B cell (primary cell): ENCODE measurements at places on chromosomes 12 and 14. TPM values are rescaled to one million over a fixed set of nuclear protein-coding genes. Genes with fewer than 3 reads are reported as not detected.
A peak's percentile ranks its signal among the peaks of the same experiment; 100 is the strongest.

- no peak overlapping the region for H3K27ac ChIP-seq
- no peaks in the 10 kb centered on the region for H3K27me3 ChIP-seq
- no peak for DNase-seq
- no peaks in the 10 kb centered on the region for H3K4me1 ChIP-seq
- H3K36me3 ChIP-seq: no peaks in the 10 kb centered on the region
Measured at GRCh38 chr14:38410442-38410841, 154.5 kb upstream of the CLEC14A start.

DNA sequence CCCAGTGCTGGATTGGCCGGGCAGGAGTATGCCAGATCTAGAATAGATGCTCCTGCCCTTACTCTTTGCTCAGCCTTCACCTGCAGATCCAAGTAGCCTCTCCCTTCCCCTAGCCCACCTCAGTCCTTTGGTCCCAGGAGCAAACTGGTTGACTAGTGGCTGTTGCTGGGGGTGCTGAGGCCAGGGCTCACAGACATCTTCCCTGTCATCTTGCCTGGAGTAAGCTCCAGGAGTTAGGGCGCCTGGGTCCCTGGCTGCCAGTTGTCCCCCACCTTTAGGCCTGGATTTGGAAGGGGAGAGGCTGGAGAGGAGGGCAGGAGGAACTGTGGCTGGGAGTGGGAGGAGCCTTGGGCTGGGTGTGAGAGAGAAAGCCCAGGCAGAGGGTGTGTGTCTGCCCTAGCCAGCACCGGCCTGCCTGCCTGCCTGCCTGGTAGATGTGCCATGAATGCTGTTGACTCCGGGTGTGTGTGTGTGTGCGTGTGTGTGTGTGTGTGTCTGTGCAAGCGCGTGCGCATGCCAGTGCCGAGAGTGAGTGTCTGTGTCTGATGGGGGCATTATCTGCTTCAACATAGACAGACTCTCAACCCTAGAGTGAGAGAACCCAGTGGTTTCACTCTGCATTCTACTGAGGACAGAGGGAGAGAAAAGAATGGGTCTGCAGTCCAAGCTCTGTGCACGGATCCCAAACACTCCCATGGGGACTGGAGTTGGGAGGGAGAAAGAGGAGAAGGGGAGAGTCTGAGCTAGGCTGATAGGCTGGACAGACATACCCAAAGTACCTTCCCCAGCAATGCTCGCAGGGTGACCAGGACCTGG is 845 bp upstream of the RARG start:
- H3K4me3 ChIP-seq: peak overlapping the region; percentile 37
- DNase-seq: peak; percentile 54
- H3K27ac ChIP-seq: no peak overlapping the region
- H3K36me3 ChIP-seq: no peaks in the 10 kb centered on the region
- H3K27me3 ChIP-seq: peaks cover 4% of the 10 kb centered on the region

DNA sequence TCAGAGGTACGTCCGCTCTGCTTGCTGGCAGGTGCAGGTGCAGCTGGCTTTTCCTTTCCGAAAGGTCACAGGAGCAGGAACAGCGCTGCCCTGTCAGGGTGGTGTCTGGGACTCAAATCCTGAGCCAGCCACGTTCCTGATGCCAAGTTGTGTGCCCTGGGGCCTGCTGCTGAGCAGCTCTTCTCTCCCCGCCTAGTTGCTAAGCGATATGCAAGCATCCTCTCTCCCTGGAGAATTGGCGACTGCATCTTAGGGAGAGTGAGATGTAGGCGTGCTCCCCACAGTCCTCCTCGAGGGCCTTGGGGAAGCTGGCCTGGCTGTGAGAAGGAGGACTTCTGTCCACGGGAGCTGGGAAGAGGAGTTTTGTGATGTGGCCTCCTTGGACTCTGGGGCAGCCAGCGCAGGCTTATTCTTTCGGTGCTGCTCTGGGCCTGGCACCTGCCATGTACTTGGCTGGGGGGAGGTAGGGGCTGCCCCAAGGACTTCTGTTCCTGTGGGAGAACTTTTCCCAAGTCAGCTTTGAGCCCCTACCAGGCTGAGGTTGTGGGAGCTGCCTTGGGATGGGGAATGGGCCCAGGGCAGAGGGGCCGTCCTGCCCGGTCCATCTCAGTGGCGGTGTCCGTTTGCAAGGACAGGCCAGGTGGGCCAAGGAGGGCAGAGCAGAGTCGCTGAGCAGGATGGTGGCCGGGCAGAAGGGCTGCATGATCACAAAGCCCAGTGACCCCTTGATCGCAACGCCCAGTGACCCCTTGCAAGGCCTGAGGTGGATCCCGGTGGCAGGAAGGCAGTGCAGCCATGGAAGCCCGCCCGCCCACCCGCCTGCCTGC is 183.5 kb downstream of the ADGRD1 start:
- peaks cover 1% of the 10 kb centered on the region for H3K27me3 ChIP-seq
- H3K4me3 ChIP-seq: no peak overlapping the region
- no peaks in the 10 kb centered on the region for H3K4me1 ChIP-seq
- H3K27ac ChIP-seq: no peak overlapping the region

DNA sequence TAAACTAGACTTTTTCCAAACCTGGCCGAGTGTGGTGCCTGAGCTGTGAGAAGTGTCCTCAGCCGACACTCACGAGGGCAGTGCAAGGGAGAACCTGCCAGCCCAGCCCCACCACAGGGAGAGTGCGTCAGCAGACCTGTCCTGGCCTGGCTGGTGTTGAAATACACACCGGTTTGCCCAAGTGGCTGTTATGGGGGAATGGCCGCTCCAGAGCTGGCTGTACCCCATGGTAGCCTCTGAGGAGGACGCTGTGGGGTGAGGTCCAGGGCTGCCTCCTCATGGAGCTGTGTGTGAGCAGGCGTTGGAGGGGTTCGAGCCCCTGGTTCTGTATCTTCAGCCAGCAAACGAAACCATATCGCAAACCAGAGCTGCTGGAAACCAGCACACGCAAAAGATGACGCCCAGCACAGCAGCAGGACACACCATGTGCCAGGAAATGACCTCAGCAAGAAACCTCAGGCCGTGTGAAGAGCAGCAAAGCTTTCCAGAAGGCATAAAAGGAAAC is 9.4 kb downstream of the ANKRD9 start:
- no peak overlapping the region for H3K4me3 ChIP-seq
- H3K4me1 ChIP-seq: no peaks in the 10 kb centered on the region
- no peak overlapping the region for H3K27ac ChIP-seq
- peaks cover 4% of the 10 kb centered on the region for H3K36me3 ChIP-seq
- no peaks in the 10 kb centered on the region for H3K27me3 ChIP-seq

The KLRF1 gene
- total RNA-seq: 1.2 and 1.7 TPM in 2 replicates

DNA sequence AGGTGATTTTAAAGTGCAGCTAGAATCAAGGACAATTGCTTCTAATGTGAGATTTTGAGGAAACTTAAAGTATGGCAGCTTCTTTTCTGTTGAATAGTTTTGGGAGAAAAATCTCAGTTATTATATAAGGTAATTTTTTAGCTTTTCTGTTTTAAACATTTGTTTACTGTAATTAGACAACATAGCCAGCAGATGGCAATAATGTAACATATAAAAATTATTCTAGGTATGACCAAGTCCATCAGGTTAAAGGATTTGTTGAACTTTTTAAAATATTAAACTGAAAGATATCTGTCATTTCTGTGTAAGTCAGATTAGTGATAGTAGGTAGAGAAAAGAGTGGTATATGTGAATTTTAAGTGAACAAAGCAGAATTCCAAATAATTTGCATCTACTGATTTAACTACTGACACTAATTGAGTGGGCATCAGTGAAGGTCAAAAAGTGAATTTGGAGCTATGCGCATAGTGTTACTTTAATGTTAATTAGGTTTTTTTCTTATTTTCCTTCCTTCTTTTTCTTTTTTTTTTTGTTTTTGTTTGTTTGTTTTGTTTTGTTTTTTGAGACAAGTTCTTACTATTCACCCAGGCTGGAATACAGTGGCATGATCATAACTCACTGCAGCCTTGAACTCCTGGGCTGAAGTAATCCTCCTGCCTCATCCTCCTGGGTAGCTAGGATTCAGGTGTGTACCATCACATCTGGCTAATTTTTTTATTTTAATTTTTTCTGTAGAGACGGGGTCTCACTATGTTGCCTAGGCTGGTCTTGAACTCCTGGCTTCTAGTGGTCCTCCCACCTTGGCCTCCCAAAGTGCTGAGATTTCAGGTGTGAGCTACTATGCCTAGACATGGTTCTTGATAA is 18.6 kb downstream of the PRORP start:
- DNase-seq: peak; percentile 29
- H3K36me3 ChIP-seq: peaks cover 4% of the 10 kb centered on the region
- no peak overlapping the region for H3K4me3 ChIP-seq
- no peaks in the 10 kb centered on the region for H3K4me1 ChIP-seq

GRCh38 chr14:57999471-57999870 is 133.6 kb upstream of the SLC35F4 start:
- H3K36me3 ChIP-seq: no peaks in the 10 kb centered on the region
- H3K4me1 ChIP-seq: no peaks in the 10 kb centered on the region
- no peak overlapping the region for H3K27ac ChIP-seq

The MYF6 gene
- not detected in 2 replicates for total RNA-seq

DNA sequence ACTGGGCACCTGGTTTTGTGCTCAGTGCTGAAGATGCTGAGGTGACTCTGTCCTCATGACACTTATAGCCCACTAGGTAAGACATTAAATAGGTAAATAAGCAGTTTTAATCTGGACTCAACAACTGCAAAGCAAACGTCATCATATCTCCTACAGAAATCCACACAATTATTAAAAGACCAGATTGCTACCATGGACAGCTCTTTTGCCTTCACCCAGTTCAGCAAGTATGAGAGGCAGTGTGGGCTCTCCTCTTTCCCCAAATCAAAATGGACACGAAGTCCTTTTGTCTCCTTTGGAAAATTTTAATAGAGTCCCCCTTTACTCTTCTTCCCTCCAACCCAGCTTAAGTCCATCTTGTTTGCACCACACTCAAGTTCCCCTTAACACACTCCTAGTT is 171.1 kb downstream of the RPAP3 start:
- no peaks in the 10 kb centered on the region for H3K4me1 ChIP-seq
- H3K27ac ChIP-seq: no peak overlapping the region
- no peaks in the 10 kb centered on the region for H3K27me3 ChIP-seq

The WNK1 gene
- 188 and 202 TPM in 2 replicates for total RNA-seq

GRCh38 chr14:69979882-69980281 is 100.7 kb downstream of the SMOC1 start:
- no peaks in the 10 kb centered on the region for H3K36me3 ChIP-seq
- H3K27me3 ChIP-seq: no peaks in the 10 kb centered on the region
- no peak for DNase-seq
- no peak overlapping the region for H3K4me3 ChIP-seq

The ALDH2 gene
- 22.3 TPM in 2 replicates for total RNA-seq

The RDH5 gene
- 37.8 and 38.1 TPM in 2 replicates for total RNA-seq

DNA sequence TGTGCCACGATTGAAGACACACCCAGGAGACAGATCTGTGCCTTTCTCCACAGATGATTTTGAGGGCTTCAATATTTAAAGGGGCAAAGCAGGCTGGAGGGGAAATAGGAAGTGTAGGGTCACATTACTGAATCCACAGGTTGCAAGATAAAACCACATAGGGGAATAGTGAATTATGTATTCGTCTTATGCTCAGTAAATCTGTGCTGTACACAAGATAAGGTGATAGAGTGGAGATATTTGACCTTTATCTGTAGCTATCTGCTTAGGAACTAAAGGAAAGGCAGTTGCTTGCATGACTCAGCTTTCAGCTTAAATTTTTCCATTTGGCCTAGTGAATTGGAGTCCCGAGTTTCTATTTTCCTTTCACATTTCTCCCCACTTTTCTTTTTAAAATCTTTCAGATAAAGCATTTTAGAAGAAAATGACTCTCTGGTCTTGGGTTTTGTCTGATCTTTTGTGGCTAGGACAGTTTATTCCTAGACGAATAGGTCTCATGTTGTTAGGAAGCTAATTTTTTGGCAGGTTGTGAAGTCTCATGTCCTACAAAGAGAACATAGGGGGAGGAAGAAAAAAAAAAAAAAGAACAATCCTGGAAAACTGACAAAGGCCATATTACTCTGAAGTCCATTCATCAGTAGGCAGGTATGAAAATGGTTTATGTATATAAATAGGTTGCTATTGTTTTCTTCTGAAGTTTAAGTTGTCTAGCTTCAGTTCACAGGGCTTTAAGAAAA is 55.4 kb downstream of the FBXO33 start:
- H3K27ac ChIP-seq: no peak overlapping the region
- H3K36me3 ChIP-seq: peaks cover 2% of the 10 kb centered on the region
- no peaks in the 10 kb centered on the region for H3K4me1 ChIP-seq
- no peaks in the 10 kb centered on the region for H3K27me3 ChIP-seq
- H3K4me3 ChIP-seq: no peak overlapping the region

The SYT10 gene
- not detected in 2 replicates for total RNA-seq

- no peaks in the 10 kb centered on the region for H3K27me3 ChIP-seq
- H3K27ac ChIP-seq: no peak overlapping the region
- no peaks in the 10 kb centered on the region for H3K4me1 ChIP-seq
Measured at GRCh38 chr14:24935796-24936195, 114.2 kb downstream of the STXBP6 start.

- H3K36me3 ChIP-seq: no peaks in the 10 kb centered on the region
- H3K27me3 ChIP-seq: no peaks in the 10 kb centered on the region
- DNase-seq: no peak
- no peaks in the 10 kb centered on the region for H3K4me1 ChIP-seq
- no peak overlapping the region for H3K4me3 ChIP-seq
Measured at GRCh38 chr12:65464930-65465329, 186.4 kb downstream of the MSRB3 start.

GRCh38 chr14:39232554-39233415 is 930 bp upstream of the MIA2 start:
- no peak overlapping the region for H3K27ac ChIP-seq
- no peak overlapping the region for H3K4me3 ChIP-seq
- no peak for DNase-seq
- no peaks in the 10 kb centered on the region for H3K36me3 ChIP-seq

DNA sequence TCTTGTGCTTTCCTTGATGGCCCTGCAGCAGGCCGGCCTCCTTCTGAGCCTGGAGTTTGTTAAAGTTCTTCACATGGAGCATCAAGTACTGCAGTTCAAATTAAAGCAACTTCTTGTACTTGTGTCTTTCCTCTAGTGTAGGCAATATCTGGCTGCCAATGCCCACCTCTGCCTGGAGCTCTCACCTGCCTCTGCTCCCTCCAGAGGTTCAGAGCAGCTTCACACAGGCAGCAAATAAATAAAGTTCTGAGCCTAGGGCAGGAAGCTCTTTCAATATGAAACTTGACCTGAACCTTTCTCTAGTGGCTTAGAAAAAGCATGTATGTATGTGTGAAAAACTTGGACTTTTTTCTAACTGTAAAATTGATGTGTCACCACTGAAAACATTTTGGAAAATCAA is 65.9 kb downstream of the ITPR2 start:
- H3K36me3 ChIP-seq: peaks cover 2% of the 10 kb centered on the region
- H3K4me1 ChIP-seq: peaks cover 20% of the 10 kb centered on the region
- H3K27me3 ChIP-seq: no peaks in the 10 kb centered on the region

- no peaks in the 10 kb centered on the region for H3K36me3 ChIP-seq
- H3K4me3 ChIP-seq: no peak overlapping the region
- H3K27me3 ChIP-seq: peaks cover 3% of the 10 kb centered on the region
- DNase-seq: no peak
- H3K27ac ChIP-seq: no peak overlapping the region
Measured at GRCh38 chr12:108465417-108465816, 49.7 kb upstream of the FICD start.

DNA sequence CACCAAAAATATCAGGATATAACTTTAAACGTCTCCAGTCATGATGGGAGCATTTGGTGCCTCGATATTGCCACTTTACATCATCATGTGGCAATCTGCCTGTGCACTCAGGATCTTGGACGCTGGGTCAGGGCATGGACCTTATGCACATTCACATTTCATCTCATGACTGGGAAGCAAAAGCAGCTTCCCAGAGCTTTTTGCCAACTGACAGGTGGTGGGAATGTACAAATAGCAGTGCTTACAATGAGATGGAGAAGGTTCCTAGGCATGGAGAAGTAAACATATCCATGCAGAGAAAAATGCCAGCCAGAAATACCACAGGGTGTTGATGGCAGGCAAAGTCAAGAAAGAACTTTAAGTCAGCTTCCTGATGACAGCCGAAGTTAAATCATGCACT is 30.3 kb downstream of the EFCAB11 start:
- no peaks in the 10 kb centered on the region for H3K27me3 ChIP-seq
- H3K4me1 ChIP-seq: no peaks in the 10 kb centered on the region
- H3K36me3 ChIP-seq: no peaks in the 10 kb centered on the region

The BATF gene
- 13.9 and 16.4 TPM in 2 replicates for total RNA-seq
